Retina (tissue), 1 donor: ENCODE measurements at places on chromosomes 3 and 15.

GRCh38 chr3:8760506-8760905 lies 8.9 kb downstream of the OXTR start:
- no peak for DNase-seq

DNA sequence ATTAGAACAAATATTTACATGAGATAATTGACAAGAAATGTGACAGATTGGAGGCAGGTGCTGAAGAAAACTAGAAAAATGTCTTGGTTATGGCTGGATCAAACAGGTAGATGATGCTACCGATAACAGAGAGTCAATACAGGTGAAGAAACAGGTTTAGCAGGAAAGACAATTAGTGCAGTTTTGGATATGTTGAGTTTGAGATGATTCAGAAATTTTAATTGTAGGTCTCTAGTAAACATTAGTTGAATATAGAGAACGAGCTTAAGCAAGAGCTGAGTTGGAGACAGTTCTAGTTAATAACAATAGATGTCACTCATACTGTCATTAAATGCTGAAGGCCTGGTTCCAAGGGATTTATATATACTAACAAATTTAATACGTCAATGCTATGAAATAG lies 524.4 kb downstream of the NSUN3 start:
- no peak for DNase-seq

DNA sequence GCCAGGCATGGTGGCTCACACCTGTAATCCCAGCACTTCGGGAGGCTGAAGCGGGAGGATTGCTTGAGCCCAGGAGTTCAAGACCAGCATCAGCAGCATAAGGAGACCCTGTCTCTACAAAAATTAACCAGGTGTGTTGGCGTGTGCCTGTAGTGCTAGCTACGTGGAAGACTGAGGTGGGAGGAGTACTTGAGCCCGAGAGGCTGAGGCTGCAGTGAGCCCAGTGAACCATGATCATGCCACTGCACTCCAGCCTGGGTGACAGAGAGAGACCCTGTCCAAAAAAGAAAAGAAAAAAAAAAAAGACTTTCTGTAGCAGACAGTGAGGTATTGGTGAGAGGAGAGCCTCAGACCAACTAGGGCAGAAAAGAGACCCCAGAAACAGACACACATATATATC lies 263.8 kb downstream of the XXYLT1 start:
- DNase-seq: no peak

DNA sequence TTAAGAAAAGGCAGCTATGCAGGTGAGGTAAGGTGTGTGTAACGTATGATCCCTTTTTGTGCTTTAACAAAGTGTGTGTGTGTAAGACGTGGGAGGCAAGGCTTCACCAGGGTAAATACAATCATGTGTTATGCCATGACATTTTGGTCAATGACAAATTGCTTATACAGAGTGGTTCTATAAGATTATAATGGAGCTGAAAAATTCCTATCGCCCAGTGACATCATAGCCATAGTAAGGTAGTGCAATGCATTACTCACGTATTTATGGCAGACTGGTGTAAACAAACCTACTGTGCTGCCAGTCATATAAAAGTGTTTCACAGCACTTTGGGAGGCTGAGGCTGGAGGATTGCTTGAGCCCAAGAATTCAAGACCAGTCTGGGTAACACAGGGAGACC lies 60.2 kb upstream of the LCTL start:
- DNase-seq: no peak

DNA sequence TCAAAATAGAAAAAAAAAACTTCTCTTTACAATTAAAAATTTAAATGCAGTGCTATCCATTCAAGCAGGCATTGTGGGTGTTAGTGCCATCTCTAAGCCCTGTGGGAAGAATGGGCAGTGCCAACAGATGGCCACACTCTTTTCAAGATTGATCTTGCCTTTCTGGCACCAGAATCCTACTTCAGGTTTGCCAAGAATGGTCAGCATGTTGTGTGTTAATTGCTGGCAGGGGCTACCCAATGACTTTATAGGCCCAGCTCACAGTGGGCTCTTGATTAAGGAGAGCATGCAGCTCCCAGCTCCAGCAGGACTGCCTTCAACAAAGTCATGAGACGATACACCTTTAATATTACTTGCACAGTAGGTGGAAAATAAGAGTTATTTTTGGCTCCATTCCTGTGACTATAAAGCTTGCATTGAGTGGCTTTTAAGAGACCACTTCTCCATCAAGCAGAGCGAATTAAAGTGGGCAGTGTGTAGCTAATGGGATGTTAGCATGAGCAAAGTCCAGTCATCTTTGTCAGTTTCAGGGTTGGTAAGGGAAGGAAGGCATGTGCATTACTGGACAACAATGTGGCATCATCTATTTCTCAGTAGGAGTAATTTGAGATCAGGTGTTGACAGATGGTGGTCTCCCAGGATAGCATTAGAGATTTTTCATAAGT lies 476.8 kb downstream of the C3orf38 start:
- DNase-seq: no peak

GRCh38 chr3:191476066-191476772 lies 15.3 kb downstream of the PYDC2 start:
- no peak for DNase-seq

- no peak for DNase-seq
These were observed 557.2 kb upstream of the TBL1XR1 start for GRCh38 chr3:177754508-177754921.

- no peak for DNase-seq
These were observed 2.4 kb upstream of the PIK3R4 start for GRCh38 chr3:130748981-130749380.

- DNase-seq: peak; percentile 65
These were observed 25.9 kb downstream of the MELTF start for GRCh38 chr3:197003461-197004385.

DNA sequence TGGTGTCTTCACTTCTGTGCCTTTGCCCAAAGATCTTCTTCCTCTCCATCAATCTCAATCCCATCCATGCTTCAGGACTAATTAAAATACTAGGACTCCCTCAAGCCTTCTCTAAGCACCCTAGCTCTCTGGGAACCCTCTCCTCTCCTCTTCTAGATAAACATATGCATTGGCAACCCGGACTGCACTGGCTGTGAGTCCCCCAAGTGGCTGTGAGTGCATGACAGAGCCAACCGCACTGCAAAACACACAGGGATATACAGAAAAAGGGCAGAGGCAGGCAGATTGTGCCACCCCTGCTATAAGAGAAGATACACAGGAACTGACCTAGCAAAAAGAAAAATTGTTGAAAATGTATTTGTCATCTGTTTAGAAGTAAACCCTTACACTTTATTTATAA lies 457.1 kb downstream of the MFSD1 start:
- DNase-seq: no peak

DNA sequence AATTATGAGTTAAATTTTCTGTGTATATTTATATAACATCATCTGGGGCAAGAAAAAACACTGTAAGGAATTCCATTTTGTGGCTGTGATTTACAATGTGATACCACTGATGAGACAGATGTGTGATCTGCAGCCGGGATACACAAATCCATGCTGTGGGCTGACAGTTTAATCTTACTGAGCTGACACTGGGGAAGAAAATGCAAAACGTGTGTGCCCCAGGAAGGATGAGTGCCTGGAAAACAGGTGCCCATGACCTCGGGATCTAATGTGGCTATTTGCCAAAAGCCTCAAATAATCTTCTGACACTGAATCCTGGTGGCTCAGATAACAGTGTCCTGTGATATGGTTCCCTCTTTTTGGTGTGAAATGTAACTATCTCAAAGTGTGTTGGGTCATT lies 10.5 kb downstream of the MYRIP start:
- DNase-seq: no peak

DNA sequence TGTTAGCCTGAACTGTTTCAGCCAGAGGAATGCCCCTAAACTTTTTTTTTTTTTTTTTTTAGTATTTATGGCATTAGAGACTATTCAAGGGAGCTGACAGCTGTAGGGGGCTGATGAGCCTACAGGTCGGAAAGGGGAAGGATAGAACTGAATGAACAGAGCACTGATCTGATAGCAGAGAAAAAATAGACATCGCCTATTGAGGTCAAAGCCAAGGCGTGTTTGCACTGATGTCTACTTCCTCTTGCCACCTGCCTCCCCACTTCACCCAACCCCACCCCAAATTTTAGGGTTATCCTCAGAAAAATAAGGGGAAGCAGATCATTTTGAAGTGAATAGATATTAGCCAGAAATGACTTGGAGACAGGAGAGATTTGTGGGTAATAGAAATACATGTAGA lies 3.0 kb upstream of the ZMAT3 start:
- DNase-seq: no peak
